ENCODE measurements at places on chromosomes 16 and 17.

DNA sequence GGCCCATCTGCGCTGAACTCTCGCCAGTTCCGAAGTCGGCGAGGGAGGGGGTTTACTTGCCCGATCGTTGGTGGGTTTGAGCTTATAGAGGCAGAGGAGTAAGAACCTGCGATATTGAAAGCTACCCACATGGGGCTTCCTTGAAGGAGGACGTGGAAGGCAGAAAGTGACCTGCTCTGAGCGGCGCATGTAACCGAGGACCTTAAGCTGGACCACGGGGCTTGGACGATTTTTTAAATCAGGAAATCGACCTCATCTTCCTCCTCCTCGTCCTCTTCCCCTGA is 2.0 kb downstream of the PRAC2 start:
- DNase-seq, result no peak

- DNase-seq, result no peak
These were observed 191.1 kb downstream of the ZFHX3 start for GRCh38 chr16:72856797-72857196.

DNA sequence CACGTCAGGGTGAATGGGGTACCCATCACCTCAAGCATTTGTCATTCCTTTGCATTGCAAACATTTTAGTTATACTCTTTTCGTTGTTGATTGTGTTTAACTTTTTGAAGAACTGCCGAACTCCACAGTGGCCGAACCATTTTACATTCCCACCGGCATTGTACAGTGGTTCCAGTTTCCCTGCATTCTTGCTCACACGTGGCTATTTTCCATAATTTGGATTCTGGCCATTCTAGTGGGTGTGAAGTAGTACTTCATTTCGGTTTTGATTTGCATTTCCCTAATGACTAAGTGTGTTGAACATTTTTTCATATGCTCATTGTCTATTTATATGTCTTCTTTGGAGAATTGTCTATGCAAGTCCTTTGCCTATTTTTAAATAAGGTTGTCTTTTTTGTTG is 13.0 kb downstream of the NOL11 start:
- no peak for DNase-seq

- DNase-seq, result no peak
These were observed 95.7 kb upstream of the RBFOX1 start for GRCh38 chr16:7236824-7237410.

- no peak for DNase-seq
These were observed 27.0 kb upstream of the AKTIP start for GRCh38 chr16:53530046-53530445.

DNA sequence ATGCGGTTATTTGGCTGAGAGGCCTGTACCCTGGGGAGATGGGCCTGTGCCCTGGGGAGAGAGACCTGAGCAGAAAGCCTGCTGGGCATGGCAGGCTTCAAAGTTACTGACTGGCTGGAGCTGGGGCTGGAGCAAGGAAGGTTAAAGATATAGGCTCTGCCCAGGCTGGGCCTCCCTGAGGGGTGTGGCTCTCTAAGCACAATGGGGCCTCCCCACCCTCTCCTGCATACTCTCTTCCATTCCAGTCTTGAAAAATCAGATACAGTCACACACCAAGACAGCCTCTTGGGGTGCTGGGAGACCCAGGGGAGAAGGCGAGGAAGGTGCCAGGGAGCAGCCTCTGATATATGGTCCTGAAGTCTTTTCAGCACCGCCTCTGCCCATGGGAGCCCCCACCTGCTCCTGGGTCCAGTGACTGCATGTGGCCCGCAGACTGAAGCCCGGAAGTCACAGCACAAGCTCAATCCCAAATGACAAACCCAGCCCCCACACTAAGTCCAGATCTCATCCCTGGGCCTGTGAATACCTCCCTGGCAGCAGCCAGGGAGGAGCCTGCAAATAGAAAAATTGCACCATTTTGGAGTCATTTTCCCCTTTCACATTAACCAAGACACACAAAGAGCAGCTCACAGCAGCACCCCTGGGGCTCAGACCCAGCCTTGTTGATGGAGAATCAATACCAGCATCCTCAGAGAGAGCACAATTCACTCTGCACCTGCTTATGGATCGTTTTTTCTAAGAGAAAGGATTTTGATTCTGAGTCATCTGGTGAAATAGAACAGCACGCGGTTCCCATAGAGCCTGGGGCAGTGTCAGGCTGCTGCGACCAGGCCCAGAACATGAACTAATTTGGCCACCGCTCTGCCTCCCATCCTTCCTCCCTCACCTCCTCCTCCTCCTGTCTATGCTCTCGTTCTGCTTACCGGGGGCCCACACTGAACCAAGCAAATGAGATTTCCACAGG is 25.6 kb upstream of the CACNG1 start:
- no peak for DNase-seq

- DNase-seq, result no peak
These were observed 226.5 kb downstream of the PMP22 start for GRCh38 chr17:15038656-15039055.

GRCh38 chr16:17635183-17635582 is 164.4 kb upstream of the XYLT1 start:
- no peak for DNase-seq

DNA sequence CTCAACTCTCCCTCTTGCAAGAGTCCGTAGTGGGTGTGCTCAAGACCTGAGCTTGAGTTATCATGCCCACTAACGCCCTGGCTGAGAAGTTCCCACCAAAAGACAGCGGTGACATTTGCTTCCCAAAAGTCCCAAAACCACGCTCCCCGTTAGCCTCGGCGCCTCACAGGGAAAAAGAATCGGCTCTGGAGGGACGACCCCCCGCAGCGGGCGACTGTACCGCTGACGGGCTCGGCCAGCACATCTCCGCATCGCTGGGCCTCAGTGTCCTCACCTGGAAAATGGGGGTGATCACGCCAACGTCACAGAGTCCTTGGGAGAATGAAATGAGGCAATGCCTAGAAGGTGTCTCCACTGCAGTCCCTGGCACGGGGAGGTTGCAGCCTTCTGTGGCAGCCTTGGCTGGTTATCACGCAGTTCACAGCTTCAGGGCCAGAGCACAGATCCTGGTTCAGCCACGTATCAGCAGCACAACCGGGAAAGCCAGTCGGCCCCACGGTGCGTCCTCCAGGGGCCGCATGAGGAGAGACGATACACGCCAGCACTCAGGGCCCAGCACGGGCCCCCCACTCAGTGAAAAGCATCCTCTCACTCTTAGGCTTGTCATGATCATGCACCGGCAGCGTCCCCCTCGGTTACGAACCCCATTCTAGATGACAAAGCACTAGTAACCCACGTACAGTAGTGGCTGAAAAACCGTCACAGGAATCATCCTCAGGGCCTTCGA is 32.9 kb downstream of the NXN start:
- no peak for DNase-seq

- DNase-seq, result no peak
These were observed 8.0 kb downstream of the OSBPL7 start for GRCh38 chr17:47813512-47814031.

DNA sequence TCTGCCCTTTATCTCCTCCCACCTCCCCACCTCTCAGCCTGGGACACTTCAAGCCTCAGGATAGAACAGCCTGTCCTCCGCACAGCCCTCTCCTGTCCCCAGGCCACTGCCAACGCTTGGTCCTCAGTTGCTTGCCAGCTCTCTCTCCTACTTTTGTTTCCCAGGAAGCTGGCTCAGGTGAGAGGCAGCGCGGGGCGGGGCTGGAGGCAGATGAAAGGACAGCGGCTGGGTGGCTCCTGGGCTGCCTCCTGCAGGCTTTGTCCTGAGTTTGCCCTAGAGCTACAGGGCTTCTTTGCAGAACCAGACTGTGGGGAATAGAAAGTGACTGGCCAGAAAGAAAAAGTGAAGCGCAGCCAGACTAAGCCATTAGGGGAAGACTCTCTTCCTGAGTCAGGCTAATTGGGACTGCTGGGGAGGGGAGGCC is 48.2 kb upstream of the CDC42EP4 start:
- no peak for DNase-seq

DNA sequence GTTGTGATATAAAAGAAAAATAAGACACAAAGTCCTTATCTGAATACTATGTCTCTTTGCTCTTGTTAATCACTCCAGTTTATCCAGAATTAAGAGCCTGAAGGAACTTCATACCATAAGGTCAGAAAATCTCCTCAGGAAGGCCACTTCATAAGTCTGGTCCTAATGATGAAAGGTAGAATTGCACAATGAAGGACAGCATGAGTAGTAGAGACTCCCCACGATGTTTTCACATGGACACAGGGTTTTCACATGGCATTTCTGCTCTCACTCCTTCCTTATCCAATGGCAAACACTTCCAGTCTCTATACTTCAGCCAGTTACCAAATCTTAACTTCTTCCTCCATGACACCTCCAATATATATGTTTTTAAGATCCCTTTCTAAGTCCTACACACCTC is 10.2 kb upstream of the C17orf78 start:
- DNase-seq, result no peak

DNA sequence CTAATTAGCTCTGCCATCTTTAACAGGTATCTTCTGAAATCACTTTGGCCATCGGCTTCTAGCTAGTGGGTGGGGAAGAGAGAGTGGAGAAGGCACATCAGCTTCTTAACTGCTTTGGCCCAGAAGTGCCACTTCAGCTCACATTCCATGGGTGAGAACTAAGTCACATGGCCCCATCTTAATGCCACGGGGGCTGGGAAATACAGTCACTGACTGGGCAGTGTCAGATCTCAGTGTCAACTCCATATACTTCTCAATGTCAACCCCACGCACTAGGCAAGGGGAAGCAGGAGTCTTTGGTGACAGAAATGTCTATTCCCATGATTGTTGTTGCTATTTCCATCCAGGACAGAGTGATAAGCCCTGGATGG is 29.4 kb downstream of the CCR7 start:
- DNase-seq, result no peak

DNA sequence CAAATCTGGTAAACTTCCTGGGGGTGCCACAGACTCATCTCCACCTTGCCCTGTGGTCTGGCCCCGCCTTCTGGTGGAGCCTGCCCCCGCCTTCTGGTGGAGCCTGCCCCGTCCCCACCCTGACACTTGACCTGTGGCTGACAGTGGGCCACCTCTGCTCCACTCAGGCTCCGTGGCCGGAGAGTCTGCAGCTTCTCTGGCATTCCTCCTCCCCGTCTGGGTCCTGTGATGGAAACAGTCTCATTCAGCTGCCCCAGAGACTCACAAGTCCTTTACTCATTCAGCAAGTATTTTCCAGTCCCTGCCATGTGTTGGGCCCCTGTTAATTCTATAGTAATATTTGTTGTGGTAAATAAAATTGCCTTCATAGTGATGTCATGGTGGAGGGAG is 21.0 kb upstream of the G6PC1 start:
- DNase-seq, result no peak

DNA sequence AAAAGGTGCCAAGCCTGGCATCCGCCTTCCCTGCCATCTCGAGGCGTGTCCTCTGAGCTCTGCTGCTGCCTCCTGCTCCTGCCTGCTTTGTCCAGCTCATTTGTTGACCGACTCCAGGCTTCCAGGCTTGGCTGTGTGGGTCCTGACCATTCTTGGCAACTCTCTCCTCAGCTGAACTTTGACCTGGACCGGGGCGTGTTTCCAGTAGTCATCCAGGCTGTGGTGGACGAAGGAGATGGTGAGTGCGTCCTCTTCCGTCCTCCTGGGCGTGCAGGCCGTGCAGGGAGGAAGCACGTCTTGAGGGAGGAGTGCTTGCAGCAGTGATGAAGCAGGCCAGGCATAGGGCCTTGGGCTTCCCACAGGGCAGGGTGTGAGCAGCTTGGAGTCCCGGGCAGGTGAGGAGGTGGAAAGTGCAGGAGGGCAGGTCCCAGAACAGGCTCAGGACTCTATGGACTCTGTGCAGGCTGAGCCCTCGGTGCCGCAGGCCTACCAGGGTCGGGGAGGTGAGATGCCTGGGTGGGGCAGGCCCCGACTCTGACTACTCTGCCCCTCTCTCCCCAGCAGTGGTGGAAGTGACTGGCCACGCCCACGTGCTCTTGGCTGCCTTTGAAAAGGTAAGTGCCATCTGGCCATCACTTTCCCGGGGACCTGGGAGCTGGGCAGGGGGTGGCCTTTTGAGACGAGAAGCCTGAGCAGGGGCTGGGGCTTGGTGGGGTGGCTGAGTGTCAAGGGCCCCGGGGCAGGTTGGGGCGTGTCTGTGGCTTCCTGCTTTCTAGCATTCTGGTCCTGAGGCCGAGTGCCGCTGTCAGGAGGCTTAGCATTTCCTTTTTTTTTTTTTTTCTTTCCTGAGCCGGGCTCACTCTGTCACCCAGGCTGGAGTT is 28.6 kb upstream of the NUDT16L1 start:
- DNase-seq, result no peak

- no peak for DNase-seq
These were observed 91.8 kb upstream of the TMEM132E start for GRCh38 chr17:34487626-34488025.

DNA sequence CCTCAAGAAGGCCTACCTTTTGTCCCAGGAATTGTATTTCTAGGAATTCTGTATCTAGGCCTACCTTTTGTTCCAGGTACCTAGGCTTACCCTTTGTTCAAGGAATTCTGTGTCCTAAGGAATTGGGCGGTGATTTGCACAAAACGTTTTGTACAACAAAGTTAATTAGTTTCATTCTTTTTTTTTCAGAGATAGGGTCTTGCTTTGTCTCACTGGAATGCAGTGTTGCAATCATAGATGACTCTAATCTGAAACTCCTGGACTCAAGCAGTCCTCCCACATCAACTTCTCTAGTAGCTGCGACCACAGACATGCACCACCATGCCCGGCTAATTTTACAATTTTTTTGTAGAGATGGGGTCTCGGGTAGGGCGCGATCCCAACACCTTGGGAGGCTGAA is 7.0 kb downstream of the CDR2L start:
- no peak for DNase-seq

DNA sequence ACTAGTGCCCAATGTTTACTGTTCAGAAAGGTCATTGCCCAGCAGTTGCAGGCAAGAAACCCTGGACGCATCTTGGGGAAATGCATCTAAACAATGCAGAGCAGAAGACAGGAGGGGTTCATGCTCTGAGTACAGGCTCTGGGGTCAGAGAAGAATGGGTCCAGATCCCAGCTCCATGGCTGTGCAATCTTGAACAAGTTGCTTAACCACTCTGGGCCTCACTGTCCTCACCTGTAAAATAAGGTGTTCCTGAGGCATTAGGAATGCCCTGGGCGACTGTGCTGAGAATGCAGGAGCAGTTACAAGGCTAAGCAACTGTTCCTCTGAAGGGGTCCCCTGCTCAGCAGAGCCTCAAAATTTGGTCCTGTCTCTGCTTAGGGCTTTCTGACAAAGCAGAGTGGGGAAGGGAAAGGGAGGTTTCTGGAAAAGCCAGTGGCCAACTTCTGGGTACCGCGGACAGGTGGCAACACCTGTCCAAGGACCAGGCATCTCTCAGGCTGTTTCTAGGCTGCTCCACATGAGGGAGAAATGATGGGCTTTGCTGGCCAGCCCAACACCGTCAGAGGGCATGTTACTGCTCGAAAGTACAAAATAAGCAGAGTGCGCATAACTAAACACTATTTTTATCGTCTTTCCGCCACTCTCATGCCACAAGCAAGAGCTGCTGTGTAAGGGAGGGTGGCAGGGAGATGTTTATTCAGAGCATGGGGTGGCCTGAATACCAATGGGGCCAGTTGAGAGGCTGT is 176.8 kb downstream of the XYLT1 start:
- no peak for DNase-seq

GRCh38 chr17:40356990-40357881 is 7.3 kb downstream of the GJD3 start:
- no peak for DNase-seq

- no peak for DNase-seq
These were observed 3.5 kb upstream of the BCL6B start for GRCh38 chr17:7019367-7019766.

Measured in activated naive CD4-positive, alpha-beta T cell (primary cell).